ENCODE measurements at places on chromosomes 3 and 15.
A peak's percentile ranks its signal among the peaks of the same experiment; 100 is the strongest.

GRCh38 chr3:100127792-100128191 lies 13.5 kb upstream of the FILIP1L start:
- no peak for DNase-seq

DNA sequence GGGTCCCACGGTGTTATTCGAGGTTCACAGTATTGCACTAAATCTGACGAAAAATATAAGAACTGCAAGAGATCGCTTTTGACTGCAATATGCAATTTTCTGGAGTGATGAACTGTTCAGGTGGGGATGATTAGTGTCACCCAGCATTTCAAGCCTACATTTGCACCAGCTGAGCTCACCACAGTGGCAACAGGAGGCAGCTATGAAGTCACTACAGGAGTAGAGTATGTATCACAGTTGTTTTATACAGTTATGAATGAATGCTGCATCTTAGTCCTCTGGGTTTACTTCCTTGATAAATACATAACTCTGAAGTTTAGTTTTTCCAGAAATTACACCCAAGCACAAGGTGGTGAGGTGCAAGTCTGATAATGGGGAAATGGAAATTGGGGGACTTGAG lies 69.6 kb downstream of the CHSY1 start:
- no peak for DNase-seq

- peak; percentile 5 for DNase-seq
Observed at GRCh38 chr3:82163907-82164520, 402.6 kb upstream of the GBE1 start.

- DNase-seq, result peak; percentile 71
Observed at GRCh38 chr3:117553461-117553860, 843.9 kb downstream of the TUSC7 start.

DNA sequence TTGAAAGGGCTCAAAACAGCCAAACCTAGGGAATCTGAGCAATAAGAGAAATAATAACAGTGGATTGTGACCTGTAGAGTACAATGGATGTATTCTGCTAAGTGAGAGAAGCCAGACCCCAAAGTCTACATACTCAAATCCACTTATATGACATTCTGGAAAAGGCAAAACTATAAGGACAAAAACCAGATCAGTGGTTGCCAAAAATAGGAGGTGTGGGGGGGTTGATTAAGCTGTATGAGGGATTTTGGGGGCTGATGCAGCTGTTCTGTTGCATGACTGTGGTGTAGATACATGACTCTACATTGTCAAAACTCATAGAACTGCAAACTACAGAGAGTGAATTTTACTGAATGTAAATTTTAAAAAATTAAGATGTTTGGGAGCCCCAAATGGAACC lies 20.1 kb upstream of the CGNL1 start:
- no peak for DNase-seq

DNA sequence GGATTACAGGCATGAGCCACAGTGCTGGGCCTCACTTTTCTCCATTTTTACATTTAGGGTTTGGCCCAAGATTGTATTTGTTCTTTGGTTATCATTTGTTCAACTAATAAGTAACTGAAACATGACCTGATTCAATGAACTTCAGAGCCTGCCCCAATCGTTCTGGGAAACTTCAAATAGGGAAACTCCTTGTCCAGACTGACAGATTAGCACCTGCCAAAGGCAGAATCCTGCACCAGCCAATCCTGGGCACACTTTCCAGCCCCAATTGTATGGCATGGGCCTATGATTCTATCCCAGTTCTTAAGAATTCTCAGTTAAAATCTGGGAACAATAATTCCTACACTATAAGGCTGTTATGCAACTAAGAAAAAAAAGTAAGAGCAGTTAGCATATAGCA lies 18.3 kb upstream of the RAB43 start:
- DNase-seq, result no peak

GRCh38 chr15:68301301-68301700 lies 23.8 kb downstream of the FEM1B start:
- peak; percentile 69 for DNase-seq

DNA sequence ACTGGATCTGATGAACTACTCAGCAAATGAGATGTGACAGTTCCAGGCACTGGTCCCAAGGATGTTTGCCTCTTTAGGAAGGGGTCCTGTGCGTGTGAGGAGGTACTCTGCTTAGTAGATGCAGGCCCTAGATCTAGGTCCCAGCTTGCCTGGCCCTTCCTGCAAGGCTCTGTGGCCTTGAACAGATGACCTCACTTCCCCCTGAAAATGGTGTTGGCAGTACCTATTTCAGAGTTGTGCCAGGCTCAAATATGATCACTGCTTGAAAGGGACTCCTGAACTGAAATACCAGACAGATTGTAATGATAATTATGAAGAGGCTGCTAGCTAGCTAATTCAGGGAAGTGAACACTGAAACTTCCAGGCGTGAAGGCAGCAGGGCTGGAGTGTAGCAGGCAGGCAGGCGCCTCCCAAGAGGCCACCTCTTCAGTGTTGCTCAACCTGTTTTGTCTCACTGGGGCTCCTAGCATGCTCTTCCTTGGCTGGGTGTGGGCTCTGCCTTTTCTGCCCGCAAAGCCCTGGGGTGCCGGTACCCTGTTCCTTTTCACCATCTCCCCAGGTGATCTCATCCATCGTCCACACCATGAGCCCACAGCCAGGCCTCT lies 24.1 kb upstream of the CPNE9 start:
- DNase-seq, result no peak

- no peak for DNase-seq
Observed at GRCh38 chr3:168088106-168088720, 7.5 kb downstream of the GOLIM4 start.

DNA sequence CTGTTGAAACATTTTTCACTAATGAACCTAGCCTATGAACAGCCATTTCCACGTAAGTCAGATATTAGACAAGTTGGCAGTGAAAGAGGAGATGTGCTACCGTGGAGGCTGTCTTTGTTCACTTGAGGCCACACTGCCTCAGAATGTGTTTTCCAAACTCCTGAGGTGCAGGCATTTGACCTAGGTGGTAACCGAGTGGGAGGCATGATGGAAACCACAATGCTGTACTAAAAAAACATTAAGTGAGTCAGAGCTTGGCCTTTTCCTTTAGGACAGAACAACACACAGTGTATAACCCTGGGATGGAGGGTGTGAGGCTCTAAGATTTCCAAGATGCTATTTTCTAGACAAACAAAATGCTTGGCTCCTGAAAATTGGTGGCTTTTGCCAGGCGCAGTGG lies 406.3 kb downstream of the SOX2 start:
- no peak for DNase-seq

DNA sequence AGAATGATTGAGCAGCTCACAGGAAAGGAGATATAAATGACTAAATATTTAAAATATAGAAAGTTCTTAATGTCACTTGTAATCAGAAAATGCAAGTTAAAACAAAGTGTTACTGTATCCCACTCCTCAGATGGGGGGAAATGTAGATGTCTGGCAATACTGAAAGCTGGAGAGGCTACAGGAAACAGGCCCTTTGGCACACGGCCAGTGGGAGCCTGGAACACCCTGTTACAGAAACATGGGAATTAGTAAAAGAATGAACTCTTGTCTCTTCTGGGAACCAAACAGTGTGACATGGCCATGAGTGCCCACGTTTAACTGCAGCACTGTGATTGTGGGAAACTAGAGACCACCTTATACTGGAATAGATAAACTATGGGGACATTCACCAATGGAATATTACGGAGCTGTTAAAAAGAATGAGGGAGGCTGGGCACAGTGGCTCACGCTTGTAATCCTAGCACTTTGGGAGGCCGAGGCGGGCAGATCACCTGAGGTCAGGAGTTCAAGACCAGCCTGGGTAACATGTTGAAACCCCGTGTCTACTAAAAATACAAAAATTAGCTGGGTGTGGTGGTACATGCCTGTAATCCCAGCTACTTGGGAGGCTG lies 50.2 kb downstream of the CDCP1 start:
- DNase-seq, result no peak

GRCh38 chr15:87829332-87830050 lies 427.0 kb downstream of the NTRK3 start:
- peak; percentile 2 for DNase-seq

GRCh38 chr15:64961013-64961412 lies 28.7 kb downstream of the SPG21 start:
- DNase-seq, result no peak

- DNase-seq, result no peak
Observed at GRCh38 chr3:12675115-12675810, 11.3 kb upstream of the RAF1 start.

DNA sequence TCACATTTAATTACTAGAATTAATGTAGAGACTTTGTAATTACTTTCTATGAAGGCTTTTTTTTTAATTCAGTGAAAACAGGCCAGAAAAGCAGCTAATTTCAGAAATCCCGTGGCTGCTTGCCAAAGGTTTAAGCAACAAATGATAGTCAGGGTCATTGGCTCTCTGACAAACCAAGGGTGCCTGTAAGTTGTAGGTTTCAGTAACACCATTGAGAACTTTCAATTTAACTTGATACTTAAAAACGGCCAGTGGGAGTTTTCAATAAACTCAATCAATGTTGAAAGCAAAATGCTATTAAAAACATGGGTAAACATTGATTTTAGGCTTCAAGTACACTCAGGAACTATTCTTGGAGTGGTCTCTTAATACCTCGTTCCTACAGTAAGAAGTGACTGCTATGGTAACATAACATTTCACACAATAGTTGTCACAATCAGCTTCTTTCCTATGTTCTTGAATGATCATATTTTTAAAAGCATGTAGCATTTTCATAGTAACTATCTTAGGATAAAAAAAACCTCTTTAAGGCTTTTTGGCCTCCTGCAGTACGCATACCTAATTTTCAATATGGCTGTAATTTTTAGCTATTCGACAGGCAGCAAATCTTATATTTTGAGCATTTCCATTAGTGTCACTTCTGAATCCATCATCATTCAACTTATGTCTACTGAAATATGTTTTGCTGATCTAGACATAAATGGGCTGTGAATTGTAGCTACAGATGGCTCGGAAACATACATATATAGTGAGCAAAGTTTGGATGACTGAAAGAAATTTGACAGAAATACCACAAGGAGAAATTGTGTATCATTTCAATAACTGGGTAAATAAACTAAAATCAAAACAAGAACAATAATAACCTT lies 592.1 kb upstream of the GBE1 start:
- DNase-seq, result no peak

- DNase-seq, result no peak
Observed at GRCh38 chr3:37028329-37028728, 35.0 kb downstream of the MLH1 start.

DNA sequence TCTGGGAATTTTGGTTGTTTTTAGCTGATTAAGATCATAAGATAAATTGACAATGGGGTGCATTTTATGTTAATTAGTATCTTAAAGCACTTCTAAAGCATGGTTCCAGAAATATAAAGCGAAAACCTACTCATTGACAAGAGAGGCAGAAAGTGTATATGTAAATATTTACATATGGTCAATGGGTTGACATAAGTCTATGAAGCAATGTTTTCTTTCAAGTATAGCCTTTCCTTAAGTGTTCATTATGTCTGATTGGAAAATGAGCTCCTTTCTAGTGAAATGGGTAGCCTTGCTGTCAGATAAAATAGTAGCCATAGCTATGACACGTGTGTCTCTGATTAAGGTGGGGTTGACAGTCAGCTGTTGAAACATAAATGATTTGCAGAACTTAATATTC lies 365.2 kb upstream of the AGTR1 start:
- DNase-seq, result no peak

DNA sequence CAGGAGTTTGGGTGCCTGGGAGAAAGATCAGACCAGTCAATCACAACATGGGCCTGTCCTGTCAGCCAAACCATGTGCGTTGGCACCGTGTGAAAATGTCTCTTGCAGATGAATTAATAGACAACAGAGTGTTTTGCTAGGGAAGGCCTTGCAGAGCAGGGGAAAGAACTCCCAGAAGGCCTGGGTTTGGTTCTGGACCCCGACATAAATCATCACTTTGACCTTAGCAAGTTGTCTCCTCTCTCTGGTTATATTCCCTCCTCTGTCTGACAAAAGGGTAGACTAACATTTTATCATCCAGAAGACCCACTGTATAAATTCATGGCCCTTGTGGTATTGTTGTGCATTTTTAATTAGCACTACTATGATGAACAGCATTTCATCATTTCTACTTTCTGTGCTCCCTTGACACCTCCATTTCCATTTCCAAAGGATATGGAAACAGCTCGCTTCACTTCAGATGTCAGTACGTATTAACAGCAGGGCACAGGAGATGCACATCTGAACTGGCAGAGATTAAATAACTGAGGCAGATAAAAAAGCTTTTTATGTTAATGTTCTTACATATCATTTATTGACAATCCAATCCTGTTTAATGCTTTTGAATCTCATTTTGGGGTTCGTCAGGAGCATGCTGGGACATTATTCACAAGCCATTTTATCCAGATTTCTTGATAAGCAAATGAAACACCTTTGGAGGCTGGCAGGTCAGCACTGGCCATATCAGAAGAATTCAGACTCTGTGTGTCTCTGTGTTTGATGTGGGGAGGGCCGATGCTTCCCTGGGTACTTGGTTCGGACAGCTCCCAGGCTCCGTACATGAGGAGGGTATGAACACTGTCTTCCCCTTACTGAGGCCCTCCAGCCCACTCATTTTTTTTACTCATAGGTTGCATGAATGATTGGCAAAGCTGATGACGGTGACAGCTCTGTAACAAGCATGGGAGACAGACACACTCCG lies 28.2 kb upstream of the IL12A start:
- DNase-seq, result no peak

DNA sequence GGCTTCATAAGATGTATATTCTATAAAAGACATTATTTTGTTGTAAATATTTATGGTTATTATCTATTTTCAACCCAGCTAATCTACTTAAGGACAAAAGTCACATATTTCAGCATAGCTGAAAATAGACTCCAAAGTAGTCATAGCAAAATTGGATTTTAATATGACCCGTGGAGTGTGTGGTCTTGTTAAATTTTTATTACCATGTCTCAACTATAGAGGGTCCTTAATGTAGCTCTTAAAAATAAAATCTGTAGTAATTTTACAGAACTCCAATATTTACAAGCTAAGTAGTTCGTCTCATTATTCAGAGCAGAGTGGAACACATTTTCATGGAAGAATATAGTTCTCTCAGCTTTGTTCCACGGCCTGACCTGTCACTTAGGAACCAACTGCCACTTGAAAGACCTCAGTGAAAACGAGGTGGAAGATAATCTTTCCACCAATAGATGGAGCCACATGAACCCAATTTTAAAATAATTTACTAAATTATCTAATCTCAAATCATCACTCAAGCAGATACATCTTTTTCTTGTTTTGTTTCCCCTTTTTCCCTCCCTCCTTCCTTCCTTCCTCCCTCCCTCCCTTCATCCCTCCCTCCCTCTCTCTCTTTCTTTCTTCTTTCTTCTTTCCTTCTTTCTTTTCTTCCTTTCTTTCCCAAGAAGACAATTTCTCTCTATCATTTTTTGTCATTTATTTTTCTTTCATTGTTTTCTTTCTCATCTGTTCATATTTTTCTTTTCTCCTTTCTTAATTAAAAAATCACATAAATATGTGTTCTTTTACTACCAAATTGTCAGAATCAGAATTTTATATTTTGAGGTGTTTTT lies 97.2 kb downstream of the CLDN1 start:
- peak; percentile 79 for DNase-seq

Data from suppressor macrophage treated with lipopolysaccharide for 1 hour (primary cell).